ENCODE measurements at places on chromosomes 7 and 10.

- DNase-seq: no peak
These were observed 50.6 kb upstream of the CELF2 start for GRCh38 chr10:10967029-10967428.

- DNase-seq: no peak
These were observed 61.0 kb downstream of the GALNT11 start for GRCh38 chr7:152086513-152086912.

GRCh38 chr7:1666823-1667565 lies 3.1 kb upstream of the ELFN1 start:
- DNase-seq: no peak

DNA sequence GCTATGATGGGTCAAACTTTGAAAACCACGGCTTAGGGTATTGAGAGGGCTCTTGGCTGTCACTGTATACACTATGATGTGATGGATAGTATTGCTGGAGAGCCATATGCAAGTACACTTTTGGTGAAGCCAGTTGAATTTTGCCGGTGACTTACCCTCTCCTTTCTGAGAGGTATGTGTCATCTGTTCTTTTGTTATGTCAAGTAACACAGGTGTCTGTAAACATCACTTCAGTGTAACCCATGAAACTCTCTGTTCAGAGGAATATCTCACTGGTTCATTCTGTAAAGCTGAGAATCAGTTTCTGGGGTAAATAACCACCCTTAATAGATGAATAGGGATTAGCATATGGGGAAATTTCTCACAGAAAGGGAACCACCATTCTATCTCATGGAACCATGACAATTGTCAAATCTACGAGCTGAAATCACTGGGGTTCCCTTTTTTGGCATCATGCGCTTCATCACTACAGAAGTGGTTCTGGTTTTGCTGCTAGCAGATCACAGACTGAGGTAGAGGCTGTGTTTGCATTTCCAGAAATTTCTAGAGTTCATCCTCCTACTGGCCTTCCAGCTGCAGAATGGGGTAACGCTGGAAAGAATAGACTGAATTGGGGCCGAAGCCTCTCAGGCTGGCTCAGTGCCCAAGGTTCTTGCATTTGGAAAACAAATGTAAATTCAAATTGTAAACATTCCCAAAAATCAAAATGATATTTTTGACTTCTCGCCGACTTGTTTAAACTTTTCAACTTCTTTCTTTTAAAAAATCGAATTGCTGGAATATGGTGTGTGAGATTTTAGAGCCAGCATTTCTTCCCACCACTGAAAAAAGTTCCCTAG lies 83.3 kb upstream of the CREB5 start:
- DNase-seq: no peak

DNA sequence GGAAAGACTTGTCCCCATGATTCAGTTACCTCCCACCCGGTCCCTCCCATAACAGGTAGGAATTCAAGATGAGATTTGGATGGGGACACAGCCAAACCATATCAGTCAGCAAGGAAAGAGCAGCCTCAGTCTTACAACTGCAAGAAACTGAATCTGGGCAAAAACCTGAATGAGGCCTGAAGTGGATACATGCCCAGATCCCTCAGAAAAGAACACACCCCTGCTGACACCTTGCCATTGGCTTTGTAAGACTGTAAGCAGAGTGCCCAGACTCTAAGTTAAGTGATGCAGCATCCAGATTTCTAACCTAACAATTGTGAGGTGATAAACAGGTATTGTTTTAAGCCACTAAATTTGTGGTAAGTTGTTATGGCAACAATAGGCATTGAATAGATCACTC lies 670.8 kb downstream of the SORCS1 start:
- no peak for DNase-seq

- DNase-seq: no peak
These were observed 66.3 kb downstream of the SND1 start for GRCh38 chr7:127718340-127718679.
